ENCODE measurements at places on chromosomes 1 and 21. TPM values are rescaled to one million over a fixed set of nuclear protein-coding genes. Genes with fewer than 3 reads are reported as not detected.

Gene CIART
- 16.6 TPM for total RNA-seq

- no peak for DNase-seq
These were observed 655.8 kb downstream of the BRINP3 start for GRCh38 chr1:189821833-189822232.

DNA sequence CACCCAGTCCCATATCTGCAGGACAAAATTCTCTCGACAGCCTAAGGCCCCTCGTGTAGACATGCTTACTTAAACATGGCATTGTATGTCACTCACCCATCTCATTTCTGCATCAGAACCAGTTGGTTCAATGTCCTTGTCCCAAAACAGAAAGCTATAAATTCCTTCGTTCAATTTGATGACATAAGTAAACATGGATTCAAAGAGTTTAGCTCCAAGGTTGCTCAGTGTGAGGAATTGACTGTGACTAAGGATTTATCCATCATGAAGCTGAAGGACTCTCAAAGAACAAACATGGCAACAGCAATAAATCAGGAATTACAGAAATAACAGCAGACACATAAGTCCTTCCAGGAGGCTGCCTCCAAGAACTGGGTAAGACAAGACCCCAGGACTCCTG is 237.2 kb downstream of the TOMM20 start:
- no peak for DNase-seq

GRCh38 chr1:25617625-25618432 is 1.2 kb downstream of the MAN1C1 start:
- no peak for DNase-seq

DNA sequence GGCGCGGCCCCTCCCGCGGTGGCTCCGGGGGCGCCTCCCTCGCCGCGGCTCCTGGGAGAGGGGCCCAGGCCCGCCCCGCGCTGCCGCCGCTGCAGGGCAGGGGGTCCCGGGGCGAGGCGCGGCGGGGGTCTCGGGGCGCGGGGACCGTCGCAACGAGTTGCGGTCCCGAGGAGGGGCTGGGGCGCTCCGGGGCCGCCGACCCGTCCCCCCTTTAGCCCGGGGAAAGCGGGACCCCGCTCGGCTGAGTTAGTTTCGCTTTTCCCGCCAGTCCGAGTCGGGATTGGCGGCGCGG is 493 bp downstream of the SPSB1 start:
- no peak for DNase-seq

- no peak for DNase-seq
These were observed 52.6 kb downstream of the GNG12 start for GRCh38 chr1:67780637-67781036.
